A549 treated with dexamethasone at 1 μM for 4 hours (cell line): ENCODE measurements at places on chromosomes 13 and 19. TPM values are rescaled to one million over a fixed set of nuclear protein-coding genes. Genes with fewer than 3 reads are reported as not detected.

Gene VAV1
- total RNA-seq: 5.1 to 6.8 TPM (median 6.0 TPM) in 5 replicates

Gene UBAC2
- 56.4 to 66.8 TPM (median 62.6 TPM) in 5 replicates for total RNA-seq

Gene TMPRSS9
- 0.04 TPM in 1 of 5 replicates, not detected in the others for total RNA-seq

Gene CCDC9
- total RNA-seq: 20.8 to 26.5 TPM (median 25.4 TPM) in 5 replicates

Gene PLPPR3
- total RNA-seq: 2.6 to 5.1 TPM (median 3.6 TPM) in 5 replicates

Gene CCL25
- total RNA-seq: not detected in 5 replicates

Gene ERCC2
- total RNA-seq: 9.5 to 13.9 TPM (median 12.7 TPM) in 5 replicates

Gene CYP4F2
- total RNA-seq: 0.04 to 0.24 TPM (median 0.08 TPM) in 4 of 5 replicates, not detected in the other

Gene FARSA
- total RNA-seq: 55.7 to 78.4 TPM (median 73.9 TPM) in 5 replicates

Gene ZNF878
- not detected in 5 replicates for total RNA-seq

Gene CPB2
- total RNA-seq: 0.06 to 0.11 TPM (median 0.08 TPM) in 3 of 5 replicates, not detected in the others

Gene MYO1F
- total RNA-seq: 0.22 to 0.39 TPM (median 0.28 TPM) in 5 replicates
